ENCODE measurements at places on chromosomes 4 and X. TPM values are rescaled to one million over a fixed set of nuclear protein-coding genes. Genes with fewer than 3 reads are reported as not detected.
A peak's percentile ranks its signal among the peaks of the same experiment; 100 is the strongest.

- no peak for DNase-seq
Observed at GRCh38 chr4:122819708-122820449, 6.8 kb upstream of the FGF2 start.

GRCh38 chr4:158341896-158342295 is 131.6 kb downstream of the TMEM144 start:
- DNase-seq: no peak

DNA sequence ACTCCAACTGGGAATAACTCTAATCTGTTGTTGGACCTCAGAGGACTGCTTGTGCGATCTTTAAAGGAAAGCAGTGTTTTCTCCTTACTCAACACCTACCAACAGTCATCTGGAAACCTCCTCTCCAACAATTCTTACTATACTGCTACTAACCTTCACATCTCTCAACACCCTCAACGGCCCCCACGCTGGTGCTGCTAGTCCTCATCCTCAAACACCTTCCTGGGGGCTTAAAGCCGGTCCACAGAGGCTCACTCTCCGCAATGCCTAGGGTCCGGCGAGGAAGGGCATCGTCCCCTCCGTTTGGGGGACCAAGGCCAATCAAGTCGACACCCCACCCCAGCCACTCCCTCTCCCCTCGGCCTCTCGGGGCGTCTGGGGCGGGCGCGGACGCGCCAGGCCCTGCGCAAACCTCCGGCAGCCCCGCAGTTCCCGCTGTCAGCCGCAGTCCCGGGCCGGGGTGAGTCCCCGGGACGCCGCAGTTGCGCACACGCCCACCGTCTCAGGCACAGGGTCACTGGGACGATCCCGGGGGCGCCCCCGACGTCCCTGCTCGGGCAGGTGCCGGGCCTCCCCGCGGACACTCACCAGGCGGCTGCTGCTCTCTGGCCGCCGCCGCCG is 418 bp downstream of the TAB3 start:
- DNase-seq: peak; percentile 14

DNA sequence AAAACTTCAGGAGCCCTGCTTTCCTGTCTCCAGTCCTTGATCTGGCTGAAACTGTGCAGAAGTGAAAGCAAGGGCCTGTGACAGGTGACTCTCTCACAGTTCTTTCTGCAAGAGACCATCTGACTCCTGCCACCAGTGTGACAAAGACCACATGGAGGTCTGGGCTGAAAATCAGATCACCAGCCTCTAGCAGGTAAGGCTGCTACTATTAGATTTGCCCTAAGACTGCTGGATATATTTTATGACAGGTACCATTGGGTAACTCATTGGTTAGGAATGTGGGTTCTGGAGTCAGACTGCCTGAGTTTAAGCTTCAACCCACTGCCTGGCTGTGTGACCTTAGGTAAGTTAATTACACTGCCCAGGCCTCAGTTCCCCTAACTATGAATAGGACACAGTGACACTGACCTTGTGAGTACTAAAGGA is 163.3 kb upstream of the SLC7A11 start:
- DNase-seq: no peak

GRCh38 chr4:86991994-86992393 is 57.2 kb downstream of the AFF1 start:
- DNase-seq: no peak

GRCh38 chr4:76960014-76960413 is 10.5 kb downstream of the SEPTIN11 start:
- no peak for DNase-seq

DNA sequence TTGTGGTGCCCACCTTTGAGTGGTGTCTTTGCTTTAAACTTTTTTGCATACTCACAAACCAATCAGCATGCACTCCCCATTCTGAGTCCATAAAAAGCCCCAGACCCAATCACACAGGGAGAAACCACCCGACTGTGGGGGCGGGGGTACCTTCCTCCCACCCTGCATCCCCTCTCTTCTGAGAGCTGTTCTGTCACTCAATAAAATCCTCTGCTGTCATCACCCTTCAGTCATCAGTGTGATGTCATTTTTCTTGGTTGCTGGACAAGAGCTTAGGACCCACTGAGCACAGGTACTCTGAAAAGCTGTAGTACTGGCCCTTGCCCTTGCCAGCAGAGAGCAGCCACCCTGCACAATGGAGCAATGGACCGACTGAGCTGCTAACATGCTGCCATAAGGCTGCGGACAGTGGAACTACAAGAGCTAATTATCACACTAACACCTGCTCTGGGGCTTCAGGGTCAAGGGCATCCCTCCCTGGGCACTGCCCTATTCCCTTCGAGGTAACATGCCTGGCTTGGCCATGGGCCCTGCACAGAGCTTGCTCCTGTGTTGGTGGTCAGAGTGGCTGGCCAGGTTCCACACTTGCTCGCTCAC is 62.9 kb upstream of the PGRMC2 start:
- DNase-seq: no peak

- DNase-seq: no peak
Observed at GRCh38 chr4:148999924-149000323, 557.7 kb upstream of the NR3C2 start.

- DNase-seq: no peak
Observed at GRCh38 chr4:166252487-166253402, 379.7 kb downstream of the TLL1 start.

DNA sequence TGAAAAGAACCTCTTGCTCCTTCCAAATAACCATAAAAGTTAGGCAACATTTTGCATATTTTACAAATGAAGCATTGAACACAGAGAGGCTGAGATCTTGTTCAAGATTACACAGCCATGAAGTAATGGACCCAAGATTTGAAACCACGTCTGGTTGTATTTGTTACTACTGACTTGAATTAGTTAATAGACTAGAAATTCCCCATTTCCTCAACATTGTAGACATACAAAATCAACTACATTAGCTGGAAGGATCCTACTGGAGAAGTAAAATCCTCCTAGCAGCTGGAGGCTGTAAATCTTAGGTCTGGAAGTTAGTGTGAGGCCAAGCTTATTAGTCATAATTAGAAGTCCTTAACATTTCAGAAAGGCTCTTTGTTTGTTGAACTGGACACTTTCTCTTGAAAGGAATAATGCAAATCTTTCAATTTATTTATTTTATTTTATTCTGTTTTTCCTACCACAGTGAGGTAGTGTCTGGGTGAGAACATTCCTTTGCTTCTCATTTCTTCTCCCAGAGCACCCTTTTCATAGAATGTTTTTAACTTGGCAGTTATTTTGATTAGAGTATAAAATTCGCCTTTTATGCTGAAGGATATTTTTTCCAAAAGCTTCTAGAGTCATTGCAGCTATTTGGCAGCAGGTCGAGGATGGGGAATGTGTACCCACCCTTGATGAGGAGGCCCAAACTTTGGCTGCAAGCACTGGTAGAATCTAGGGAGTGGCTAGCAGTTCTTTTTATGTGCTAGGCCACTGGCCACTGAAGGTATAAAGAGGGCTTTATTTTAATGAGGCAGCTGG is 62.0 kb upstream of the CLNK start:
- DNase-seq: no peak

The MBNL3 gene
- 4.6 TPM for total RNA-seq
